Umbilical cord (tissue), 2 donors: ENCODE measurements at places on chromosomes 5 and 9.

DNA sequence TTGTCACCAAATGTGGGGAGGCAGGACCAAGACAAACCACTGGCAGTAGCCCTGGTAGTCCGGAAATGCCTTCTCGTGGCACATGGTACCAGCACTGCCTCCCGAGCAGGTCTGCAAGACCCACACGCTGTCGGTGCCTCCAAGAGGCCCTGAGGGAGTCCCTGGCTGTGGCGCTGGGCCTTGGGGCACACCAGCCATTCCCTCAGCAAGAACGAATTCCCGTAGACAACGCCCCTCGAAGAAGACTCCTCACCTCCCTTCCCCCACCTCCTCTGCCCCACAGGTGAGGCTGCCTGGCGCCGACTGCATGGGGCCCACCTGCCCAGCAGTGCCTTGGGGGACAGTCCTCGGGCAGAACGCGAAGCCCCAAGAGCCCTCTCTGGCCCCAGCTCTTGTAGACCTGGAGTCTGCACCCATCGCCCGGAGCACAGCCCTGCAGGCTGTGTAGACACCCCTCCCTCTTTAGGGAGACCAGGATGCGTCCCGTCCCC, 56.0 kb downstream of the EXD3 start:
- DNase-seq: no peak

DNA sequence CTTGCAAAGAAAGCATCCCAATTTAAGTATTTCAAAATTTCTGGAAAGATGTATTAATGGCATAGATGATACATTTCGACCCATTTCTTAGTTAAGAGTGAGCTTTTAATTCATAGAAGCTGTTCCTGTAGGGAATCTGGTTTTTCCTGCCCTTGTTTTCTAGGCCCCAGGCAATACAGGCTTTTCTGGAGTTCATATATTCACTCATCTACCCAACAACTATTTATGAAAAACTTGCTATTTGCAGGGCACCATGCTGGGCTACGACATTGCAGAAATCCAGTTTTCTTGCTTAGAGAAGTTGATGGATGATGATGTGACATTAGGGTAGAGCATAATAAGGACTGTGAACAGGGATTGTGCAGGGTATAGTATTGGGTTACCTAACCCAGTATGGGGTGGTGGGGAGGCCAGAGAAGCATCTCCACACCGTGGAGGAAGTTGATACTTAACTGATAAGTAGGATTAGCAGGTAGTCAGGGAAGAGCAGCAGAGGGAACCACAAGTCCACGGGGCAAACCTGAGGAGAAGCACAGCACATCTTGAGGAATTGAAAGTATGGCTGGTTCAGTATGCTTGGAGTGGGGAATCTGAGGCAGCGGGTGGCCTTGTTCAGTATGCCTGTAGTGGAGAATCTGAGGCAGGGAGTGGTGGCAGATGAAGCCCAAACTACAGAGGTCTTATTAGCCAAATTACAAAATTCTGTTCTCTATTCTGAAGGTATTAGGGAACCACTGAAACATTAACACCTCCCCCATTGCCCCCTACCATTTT, 247.5 kb downstream of the ARRDC3 start:
- no peak for DNase-seq

DNA sequence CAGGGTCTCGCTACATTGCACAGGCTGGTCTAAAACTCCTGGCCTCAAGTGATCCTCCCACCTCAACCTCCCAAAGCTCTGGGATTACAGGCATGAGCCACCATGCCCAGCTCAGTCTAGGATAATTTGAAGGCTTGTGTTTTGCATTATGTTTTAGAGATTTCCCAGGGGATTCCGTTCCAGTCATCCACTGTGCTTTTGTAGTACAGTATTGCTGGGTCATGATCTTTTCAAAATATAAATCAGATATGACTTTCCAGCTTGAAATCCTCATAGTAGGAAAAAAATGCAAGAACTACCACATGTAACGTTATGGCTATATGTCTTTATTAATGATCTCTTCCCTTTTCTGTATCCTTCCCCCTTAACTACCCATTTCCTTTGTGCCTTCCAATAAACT, 338.1 kb downstream of the PRELID2 start:
- no peak for DNase-seq

DNA sequence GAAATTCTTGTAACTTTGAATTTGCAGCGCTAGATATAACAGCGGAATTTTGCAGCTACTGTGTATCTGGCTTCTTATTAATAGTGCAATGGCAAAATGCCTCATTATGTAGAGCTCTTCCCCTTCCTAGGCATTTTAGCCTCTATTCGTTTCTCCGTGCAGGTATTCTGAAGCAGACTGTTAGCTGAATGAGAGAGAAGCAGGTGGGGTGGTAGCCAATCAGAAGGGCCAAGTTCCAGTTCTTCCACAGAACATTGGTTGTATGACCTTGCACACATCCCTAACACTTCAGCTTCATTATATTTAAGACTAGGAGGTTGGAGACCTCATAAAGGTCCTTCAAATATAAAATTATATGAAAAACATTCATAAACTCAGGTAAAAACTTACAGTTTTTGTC, 1.2 kb upstream of the VPS13A start:
- DNase-seq: no peak

GRCh38 chr9:129442803-129443511, 177.9 kb downstream of the C9orf50 start:
- no peak for DNase-seq

DNA sequence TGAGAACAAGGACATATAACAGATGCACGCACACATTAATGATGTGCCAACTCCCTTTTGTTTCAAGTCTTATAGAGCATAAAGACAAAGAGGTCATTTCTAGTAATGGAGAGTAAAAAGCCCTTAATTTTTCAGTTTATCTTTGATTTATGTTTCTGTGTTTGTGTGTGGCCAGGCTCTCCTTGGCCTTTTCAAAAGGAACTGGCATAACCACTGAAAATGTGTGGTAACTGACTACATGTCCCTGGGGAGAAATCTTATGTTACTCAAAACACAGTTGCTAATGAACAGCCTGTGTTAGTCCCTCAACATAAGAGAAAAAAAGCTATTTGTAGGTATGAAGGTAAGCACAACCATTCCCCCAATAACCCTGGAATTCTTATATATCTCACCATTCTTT, 47.6 kb upstream of the SHOC1 start:
- no peak for DNase-seq

DNA sequence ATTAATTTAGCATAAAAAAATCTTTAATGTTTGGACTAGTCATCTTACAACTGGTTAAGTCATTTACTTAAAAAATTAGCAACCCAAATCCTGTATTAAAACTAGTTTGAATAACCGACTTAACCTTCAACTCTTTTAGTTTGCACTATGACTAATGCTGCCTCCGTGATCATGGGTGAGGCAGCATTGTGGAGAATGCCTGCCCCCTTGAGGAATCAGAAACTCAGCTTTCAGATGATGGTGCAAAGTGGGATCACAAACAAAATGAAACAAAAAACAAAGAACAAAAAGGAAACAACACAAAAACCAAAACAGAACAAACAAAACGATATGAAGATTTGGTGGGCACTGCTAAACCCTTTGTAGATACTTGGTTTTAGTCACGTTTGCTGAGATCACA, 127.0 kb upstream of the PALM2AKAP2 start:
- peak; percentile 53 for DNase-seq

- no peak for DNase-seq
These were observed 241.9 kb upstream of the IRX4 start for GRCh38 chr5:2124434-2125170.

GRCh38 chr5:143016777-143017516, 246.8 kb downstream of the ARHGAP26 start:
- DNase-seq: peak; percentile 73

- DNase-seq: peak; percentile 17
These were observed 208.6 kb upstream of the ANKH start for GRCh38 chr5:15080219-15080618.

- DNase-seq: peak; percentile 80
These were observed 69.5 kb upstream of the ANXA1 start for GRCh38 chr9:73081979-73082657.

GRCh38 chr5:145495741-145496140, 339.4 kb downstream of the PRELID2 start:
- DNase-seq: peak; percentile 44

DNA sequence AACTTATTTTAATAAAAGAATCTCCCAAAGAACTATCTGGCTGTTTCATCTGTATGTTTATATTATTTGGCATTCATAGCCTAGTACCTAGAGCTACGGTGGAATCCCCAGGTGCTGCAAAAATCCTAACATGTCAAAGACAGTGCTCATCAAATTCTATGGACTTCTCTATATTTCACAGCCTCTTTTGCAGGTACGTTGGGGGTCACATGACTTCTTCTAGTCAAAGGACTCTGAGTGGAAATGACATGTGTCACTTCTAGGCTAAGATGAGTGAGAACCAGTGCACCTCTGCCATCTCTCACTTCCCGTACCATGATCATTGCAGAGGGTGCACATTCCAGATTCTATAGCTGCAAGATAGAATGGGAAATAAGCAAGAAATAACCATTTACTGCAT, 72.5 kb upstream of the PTGER4 start:
- DNase-seq: no peak

- no peak for DNase-seq
These were observed 147.3 kb downstream of the FAM114A2 start for GRCh38 chr5:153891394-153891793.

DNA sequence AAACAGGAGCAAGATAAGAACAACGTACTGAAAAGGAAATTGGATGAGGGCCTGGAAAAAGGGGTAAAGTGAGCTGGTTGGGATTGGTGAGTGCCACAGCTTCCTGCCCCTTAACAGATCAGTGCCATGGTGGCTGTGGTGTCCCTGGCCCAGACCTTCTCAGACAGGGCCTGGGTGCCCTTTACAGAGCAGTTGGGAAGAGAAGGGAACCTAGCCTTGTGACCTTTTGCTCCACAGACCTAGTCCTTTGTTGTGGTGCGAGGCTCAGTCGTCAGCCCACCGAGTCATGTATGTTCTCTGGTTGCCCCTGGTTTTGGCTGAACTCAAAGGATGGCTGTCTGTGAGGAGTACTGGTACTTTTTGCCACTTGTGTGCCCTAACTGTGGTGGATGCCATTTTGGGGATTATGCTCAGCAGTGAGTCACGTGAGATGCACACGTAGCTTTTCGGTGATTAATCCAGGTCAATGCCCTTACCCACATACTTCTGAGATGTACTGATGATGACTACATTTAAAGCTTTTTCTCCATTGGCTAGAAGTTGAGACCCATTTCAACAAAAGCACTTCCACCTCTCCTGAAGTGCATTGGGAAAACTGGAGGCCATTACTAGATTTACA, 48.4 kb downstream of the EXOSC2 start:
- DNase-seq: no peak

DNA sequence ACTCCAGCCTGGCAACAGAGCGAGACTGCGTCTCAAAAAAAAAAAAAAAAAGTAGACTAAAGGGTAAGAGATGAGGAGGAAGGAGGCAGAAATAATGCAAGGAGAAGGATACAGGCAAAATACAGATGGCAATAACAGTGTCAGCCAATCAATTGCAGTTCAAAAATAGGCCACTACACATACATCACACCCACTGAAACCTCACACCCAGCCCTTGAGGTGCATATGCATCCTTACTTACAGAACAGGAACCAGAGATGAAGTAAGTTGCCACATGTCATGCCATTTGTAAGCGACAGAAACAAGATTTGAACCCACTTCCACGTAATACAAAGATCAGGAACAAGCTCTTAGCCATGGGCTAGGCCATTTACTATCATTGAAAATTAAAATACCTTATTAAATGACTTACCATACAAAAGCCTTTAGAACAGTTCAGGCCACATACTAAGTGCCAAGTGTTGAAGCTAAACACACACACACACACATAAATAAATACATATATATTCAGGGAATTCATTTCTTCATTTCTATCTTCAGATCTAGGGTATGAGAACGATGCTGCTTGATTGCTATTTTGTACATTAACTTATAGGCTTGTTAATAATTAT, 98.4 kb downstream of the FNBP1 start:
- no peak for DNase-seq

DNA sequence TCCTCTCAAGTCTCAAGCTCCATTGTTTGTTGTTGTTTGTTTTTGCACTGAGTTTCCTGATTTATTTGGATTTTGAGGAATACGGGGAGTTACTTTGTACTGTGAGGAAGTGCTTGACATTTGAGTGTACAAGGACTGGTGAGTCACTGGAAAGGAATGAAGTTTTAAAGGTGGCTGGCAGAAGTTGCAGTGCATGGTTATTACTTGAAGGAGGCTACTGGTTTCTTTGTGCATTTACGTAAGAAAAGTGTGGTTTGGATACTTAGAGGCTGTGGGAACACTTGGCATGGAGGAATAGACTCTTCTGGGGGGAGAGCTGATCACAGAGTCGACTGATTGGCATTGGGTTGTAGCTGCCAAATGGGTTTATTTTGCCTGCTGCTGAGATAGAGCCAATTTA, 919.0 kb downstream of the TAF11L14 start:
- peak; percentile 2 for DNase-seq

GRCh38 chr9:38066197-38066913, 2.7 kb downstream of the SHB start:
- no peak for DNase-seq

GRCh38 chr9:503881-504852, 289.5 kb downstream of the DOCK8 start:
- DNase-seq: peak; percentile 70

DNA sequence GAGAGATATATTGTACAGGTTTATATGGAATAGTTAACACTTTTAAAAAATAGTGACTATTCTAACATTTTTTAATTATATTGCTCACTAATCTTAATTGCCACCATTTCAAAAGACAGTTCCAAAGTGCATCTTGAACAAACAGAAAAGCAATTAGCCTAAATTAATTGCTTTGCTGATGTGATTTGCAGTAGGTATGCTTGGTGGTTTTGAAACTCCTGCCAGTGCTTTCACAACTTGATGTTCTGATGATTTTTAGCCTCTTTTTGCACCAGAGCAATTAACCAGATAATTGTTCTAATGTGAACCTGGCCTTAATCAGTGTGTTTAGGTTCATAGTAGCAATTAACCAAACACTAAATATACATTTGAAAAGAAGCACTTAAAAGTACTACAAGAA, 207.6 kb downstream of the FBXL17 start:
- DNase-seq: no peak

DNA sequence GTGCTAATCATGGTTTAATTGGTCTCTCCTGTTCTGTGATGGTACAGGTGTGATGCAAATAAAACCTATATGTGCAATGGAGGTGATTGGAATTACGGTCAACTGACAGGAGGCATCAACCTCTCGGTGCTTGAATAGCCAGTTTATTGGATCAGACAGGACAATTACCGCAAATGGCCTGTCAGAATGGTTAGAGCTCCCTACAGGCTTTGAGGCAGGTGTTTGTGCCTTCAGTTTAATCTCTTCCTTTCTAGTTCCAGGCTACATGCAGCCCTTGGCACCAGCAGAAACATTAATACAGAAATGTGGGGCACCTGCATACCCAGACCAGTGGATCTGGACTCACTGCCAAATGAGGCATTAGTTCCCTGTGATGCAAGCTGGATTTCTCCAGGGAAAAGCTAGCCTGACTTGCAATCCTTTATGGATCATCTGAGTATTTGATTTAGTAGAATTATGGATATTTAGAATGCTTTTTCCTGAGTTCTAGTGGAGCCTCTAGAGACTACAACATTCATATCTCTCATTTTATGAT, 128.6 kb downstream of the MAT2B start:
- DNase-seq: no peak

GRCh38 chr9:114697951-114698351, 16.0 kb upstream of the TEX48 start:
- DNase-seq: no peak

- DNase-seq: no peak
These were observed 388.7 kb downstream of the EFNA5 start for GRCh38 chr5:107282061-107282460.

- DNase-seq: peak; percentile 19
These were observed 545.4 kb upstream of the TLE4 start for GRCh38 chr9:79026316-79026715.

- DNase-seq: peak; percentile 68
These were observed 191.3 kb downstream of the RGS3 start for GRCh38 chr9:113654605-113655428.
